Left ventricle myocardium inferior (tissue), 1 donor: ENCODE measurements at places on chromosomes 5 and 9.

GRCh38 chr5:171989276-171989675 is 17.2 kb downstream of the FBXW11 start:
- no peak for DNase-seq

- DNase-seq = no peak
These were observed 245.9 kb downstream of the SYK start for GRCh38 chr9:91047529-91047928.

DNA sequence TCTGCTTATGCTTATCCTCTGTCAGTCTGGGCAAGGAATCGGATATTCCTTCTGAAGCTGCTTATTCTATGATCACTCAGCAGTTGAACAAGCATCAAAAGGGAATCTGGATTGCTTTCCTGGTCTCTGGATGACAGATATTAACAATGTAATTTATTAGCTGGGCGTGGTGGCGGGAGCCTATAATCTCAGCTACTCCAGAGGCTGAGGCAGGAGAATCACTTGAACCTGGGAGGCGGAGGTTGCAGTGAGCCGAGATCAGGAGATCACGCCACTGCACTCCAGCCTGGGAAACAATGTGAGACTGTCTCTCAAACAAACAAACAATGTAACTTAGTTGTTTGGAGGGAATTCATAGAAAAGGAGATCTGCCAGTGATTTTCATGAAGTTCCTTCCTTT is 45.4 kb downstream of the DMRT1 start:
- DNase-seq = no peak

DNA sequence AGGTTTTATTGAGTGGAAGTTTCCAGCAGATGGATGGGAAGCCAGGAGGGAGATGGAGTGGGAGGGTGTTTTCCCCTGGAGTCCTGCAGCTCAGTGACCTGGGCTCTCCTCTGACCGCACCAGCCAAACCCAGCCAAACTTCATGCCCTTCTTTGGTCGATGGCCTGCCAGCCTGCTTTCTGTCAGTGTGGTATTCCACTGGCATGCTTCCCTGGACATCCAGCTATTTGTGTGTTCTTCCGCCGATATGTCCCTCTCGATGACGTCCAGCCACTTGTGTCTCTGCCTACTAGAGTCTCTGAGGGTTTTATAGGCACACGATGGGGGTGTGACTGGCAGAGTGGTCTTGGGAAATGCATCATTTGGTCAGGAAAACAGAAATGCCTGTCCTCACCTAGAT is 33.8 kb downstream of the GPBP1 start:
- DNase-seq = peak; percentile 75

- DNase-seq = no peak
These were observed 282.5 kb downstream of the GADD45G start for GRCh38 chr9:89887286-89887685.

DNA sequence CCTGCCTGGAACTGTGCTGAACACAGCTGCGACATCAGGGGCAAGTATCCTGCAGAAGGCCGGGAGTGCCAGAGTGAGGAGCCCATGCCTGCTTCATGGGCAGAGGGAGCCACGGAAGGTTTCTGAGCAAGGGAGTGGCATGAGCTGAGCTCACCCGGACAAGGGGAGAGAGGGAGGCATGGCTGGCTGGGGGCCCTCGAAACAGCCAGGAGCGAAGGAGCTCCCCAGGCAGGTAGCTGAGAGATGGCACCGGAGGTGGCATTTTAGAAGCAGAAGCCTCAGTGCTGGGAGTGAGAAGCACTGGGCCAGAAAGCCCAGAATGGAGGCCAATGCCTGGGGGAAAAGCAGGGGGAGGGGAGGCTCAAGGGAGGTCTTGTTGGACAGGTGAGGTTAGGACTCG is 56.9 kb upstream of the SARDH start:
- no peak for DNase-seq

GRCh38 chr9:37555786-37556185 is 20.4 kb downstream of the FBXO10 start:
- no peak for DNase-seq

GRCh38 chr5:58717303-58718007 is 134.6 kb downstream of the RAB3C start:
- no peak for DNase-seq

DNA sequence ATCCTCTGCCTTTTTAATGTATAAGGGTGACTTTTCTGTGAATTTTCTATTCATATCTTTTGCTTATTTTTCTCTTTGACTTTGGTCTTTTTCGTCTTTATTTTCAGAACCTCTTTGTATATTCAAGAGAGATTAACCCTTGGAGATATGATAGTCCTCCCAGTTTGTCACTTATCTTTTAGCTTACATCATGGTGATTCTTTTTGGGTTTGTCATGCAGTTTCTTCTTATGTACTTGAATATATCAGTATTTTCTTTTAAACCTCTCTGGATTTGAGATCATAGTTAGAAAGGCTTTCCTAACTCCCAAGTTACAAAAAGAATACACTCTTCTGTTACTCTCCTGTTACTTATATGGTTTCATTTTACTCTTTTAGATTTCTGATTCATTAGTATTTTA is 27.5 kb upstream of the GPR21 start:
- DNase-seq = no peak

GRCh38 chr5:127923804-127924570 is 159.6 kb upstream of the SLC12A2 start:
- no peak for DNase-seq

DNA sequence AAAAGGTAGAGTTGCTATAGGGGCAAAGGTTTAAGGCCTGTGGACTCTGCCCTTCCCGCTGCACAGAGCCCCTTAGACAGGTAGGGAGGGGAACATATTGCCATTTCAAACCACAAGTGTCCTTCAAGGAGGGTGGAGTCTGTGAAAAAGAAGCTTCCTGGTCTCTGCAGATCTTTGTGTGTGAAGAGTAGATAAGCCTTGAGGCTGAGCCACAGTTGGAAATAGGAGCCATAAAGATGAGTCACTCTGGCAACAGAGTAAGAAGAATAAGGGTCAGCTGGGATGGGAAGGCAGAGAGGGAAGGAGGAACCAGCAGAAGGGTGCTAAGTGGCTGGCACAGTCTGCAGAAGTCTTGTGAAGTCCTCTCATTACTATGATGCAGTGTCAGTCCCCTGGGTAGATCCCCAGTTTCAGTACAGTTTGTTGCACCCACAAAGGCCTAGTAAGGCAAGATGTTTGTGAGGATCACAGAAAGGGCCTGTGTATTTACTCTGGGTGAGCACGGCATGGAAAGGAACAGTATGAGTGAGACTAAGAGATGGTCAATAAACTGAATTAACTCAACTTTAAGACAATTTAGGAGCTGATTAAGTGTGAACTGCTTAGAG is 18.1 kb downstream of the GRXCR2 start:
- DNase-seq = no peak

GRCh38 chr9:18520416-18521047 is 46.6 kb downstream of the ADAMTSL1 start:
- no peak for DNase-seq

- no peak for DNase-seq
These were observed 6.0 kb downstream of the DMRT1 start for GRCh38 chr9:847505-847904.

DNA sequence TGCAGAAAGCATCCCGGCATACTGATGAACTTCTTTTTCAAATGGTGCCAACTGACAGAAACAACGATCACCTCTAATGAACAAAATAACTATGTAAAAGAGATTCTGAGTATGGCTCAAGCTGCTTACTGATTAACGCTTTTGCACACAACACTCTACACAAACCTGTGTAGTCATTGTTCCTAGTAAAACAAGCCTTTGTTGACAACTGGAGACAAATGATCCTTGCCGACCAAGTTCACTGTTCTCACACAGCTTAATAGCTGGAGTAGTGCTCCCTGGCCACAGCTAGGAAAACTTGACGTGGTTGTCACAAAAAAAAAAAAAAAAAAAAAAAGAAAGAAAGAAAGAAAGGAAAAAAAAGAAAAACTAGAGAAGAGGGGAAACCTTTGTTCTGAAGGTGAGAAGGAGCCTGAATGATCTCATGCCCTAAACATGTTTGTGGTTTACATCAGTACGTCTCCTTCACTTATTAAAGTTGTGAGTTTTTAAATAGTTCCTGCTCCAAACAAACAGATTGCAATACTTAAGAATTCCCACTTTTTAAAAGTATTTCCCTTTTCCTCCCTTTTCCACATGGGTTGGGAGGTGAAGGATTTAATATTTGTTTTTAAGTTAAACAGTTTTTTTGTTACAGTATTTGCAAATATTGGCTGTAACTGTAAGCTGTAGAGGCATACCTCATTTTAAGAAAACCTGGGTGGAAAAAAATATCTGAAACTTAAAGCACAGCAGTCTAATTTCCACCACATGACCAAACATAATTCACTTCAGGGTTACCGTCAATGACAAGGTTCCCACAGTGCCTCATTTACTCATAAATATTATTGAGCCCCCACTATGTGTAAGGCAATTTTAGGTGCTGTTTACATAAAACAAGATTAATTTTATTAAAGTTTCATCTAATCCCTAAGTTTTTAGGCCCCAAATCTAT is 63.7 kb downstream of the GLIS3 start:
- no peak for DNase-seq

DNA sequence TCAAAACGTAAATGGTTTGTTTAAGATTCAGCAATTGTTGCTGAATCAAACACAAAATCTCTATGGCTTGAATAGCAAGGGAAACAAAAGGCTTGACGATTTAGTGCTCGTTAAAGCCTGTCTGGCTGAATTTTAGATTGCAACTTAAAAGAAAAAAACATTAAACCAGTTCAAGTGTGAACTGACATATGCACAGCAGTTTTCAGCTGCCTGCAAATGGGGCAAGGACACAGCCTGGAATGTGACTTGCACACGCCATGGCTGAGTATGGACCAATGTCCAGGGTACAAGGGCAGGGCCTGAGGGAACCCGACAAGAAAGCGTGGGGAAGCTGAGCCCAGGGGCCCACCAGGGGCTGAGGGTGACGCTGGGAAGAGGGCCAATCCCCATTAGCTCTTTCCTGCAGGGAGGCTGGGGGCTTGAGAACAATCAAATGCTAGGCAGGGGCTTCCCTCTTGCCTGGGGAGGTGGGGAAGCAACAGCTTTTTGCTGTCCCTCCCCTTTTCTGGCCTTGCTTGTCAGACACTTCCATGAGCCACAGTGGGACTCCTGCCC is 89.6 kb upstream of the LRRTM2 start:
- no peak for DNase-seq

GRCh38 chr9:33446240-33446945 is 1.0 kb downstream of the AQP3 start:
- DNase-seq = no peak

DNA sequence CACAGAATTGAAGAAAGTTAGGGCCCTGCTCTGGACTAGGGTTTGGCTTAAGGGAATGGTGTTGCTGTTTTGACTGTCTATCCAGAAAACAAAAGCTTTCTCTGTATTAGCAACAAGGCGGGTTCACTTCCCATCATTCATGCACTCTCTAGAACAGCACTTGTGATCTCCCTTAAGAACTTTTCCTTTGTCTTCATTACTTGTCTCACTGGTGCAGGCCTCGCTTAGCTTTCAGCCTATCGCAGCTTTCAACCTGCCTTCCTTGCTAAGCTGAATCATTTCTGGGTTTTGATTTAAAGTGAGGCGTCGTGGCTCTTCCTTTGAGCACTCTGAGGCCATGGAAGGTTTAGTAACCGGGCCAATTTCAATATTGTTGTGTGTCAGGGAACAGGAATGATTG is 35.2 kb upstream of the LPCAT1 start:
- DNase-seq = no peak

DNA sequence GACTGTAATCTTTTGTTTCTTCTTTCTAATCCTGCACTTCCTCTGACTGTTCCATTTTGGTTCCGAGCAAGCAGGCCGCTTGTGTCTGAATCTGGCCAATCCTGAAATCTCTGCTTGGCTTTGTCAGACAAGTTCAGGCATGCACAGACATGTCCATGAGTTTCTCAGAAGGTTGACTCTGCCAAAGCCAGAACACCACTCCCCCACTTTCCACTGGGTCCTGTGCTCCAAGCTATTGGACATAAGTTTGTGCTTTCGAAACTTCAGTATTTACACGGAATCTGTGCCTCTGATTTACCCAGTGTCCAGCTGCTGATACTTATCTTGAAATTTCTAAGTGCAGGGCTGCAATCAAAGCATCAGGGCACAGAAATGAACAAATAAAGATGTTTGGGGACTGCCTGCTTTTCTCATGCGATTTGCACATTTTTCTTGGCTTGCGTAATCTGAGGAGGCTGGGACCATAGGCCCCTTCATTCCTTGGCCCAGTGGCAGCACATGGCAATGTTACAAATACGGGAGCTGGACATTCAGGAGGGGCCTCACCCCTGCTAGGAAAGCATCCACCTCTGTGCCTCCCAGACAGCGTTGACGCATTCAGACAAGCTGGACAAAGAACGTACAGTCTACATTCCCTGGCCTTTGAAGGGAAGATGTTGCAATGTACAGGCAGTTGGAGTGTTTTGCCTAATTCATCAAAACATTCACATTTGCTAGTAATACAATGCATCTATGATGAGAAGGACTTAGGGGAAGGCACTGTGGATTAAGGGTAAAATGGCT is 209.2 kb upstream of the PAPPA start:
- peak; percentile 82 for DNase-seq

GRCh38 chr5:120866997-120867396 is 402.9 kb downstream of the PRR16 start:
- DNase-seq = no peak

DNA sequence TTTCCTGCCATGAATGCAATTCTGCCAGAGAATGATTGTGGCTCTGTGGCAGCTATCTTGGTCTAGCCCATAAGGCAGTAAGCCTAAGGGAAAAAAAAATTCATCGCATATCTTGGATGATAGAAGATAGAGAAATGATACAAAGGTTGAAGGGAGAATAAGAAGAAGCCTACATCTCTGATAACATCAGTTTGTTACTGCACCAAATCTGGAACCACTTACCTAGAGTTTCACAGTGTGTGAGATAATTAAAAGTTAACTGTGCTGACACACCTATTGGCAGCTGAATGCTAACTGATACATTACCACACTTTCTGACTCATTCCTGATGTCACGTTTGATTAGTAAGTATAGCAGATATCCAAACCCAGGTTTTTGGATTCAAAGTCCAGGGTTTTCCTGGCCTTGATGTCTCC is 91.6 kb upstream of the TAF11L2 start:
- DNase-seq = no peak
